Left lung (tissue), 14 donors: ENCODE measurements at places on chromosomes 11 and 22. TPM values are rescaled to one million over a fixed set of nuclear protein-coding genes. Genes with fewer than 3 reads are reported as not detected.

GRCh38 chr22:50002791-50003190 lies 9.8 kb downstream of the IL17REL start:
- DNase-seq = no peak

DNA sequence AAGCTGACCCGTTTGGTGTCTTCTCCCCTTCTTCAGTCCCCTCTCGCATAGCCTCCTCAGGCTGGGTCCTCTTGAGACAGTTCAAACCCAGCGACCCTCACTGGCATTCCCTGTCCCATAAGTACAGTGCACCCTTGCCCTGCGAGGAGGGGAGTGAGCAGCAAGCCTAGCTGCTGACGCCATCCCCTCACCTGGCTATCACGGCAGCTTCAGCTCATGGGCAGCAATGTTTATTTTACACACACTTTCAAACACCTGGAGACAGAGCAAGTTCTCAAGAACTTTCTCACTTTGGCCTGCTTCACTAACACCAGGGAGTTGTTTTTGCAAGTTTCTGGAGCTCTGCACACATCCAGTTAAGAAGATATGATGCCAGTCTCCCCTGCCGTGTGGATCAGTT lies 189.6 kb upstream of the E2F8 start:
- DNase-seq = no peak

GRCh38 chr11:66032957-66033735 lies 6.9 kb upstream of the CATSPER1 start:
- no peak for DNase-seq

GRCh38 chr22:23088199-23088604 lies 17.9 kb downstream of the GNAZ start:
- DNase-seq = no peak

DNA sequence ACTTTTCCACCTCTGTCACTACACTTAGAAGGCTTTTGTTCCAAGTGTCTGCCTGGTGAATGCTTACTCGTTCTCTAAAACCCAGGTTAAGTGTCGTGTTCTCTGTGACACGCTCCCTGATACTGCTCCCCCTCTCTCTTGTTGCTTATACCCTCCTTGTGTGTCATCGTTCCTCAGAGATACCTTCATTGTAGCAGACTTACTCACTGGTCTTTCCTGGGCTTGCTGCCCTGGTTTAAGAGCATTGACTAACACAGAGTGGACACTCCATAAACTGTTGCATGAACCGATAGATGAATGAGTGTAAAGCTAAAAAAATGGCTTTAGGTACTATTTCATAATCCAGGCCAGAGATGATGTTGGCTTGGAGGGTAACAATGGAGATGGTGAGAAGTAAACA lies 171.3 kb downstream of the GRIK4 start:
- DNase-seq = no peak

- DNase-seq = no peak
These were observed 552.8 kb upstream of the LRRC4C start for GRCh38 chr11:42012271-42012670.

DNA sequence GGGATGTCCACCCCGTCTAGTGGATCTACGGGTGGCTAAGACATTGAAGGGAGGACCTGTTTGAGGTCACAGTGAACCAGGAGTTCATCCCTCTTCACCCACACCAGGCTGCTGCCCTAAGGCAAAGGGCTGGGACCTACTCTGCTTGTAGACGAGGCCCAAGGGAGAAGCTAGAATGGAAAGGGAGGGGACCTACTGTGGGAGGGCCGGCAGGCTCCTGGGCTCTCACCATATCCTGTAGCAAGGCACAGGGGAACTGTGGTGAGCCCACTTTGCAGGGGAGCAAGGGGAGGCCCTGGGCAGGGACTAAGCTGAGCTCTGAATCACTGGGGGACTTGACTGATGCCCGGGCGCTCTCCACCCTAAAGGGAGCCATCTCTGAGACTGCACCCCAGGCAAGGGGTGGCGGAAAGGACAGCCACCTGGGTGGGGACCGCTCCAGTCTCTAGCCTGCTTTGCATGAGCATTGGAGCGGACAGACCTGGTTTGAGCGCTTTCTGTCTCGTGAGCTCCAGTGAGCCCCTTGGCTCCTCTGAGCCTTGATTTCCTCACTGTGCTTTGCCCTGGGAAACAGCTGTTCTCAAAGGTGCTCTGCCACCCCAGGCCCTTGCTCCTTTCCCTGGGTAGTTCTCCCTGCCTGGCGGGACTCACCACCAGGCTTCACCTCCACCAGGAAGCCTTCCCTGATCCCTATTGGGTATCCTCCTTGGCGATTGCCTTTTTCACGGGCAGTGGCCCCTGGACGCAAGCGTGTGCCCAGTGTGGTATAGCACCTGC lies 24.2 kb downstream of the PARVG start:
- DNase-seq = no peak

DNA sequence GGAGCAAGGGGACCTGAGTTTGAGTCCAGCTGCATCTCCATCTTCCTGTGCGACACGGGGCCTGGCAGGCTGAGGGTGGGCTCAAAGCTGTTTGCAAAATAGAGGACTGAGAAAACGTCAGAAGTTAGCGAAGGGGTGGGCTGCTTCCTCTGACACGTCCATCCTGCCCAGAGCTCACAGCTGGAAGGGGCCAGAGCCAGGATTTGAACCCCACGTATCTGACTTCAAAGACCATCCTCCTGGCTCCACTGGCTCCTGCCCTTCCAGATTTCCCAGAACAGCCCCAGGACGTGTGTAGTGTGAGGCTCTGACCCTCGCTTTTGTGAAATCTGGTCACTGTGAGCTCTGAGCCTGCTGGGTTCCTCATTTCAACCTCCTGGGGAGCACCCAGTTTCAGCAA lies 56.3 kb downstream of the CD82 start:
- DNase-seq = no peak

DNA sequence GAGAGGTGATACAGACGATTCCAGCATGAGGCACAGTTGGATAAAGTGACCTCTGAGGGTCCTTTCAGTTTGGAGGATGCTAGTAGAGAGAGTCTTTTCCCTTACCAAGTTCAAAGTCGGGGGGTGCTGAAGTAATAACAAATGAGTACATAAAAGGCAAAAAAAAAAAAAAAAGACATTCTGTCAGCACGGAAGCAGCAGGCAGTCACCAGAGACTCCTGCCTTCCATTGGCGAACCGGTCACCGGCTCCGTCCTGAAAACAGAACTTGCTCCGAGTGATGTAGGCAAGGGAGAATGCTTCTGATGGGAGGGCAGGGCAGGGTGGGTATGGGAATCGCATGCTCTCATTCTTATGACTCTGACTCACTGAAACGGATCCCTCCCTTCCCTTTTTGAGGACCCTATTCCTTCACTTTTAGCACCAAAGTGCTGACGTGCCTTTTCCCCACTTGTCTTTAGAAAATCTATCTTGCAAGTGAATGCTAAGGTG lies 65.9 kb downstream of the PRR5L start:
- DNase-seq = no peak

- no peak for DNase-seq
These were observed 13.7 kb upstream of the CSNK2A3 start for GRCh38 chr11:11366793-11367192.

DNA sequence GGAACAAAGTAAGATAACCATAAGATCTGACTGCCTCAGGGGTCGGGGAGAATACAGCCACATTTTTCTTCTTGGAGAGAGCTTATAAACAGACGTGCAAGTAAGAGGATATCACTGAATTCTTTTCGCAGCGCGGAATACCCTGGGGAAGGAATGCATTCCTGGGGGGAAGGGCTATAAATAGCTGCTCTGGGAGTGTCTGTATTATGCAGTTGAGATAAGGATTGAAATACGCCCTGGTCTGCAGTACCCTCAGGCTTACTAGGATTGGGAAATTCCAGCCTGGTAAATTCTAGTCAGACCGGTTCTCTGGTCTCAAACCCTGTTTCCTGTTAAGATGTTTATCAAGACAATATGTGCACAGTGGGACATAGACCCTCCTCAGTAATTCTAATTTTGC lies 1491.7 kb upstream of the RAG2 start:
- DNase-seq = no peak

- no peak for DNase-seq
These were observed 276.2 kb downstream of the C11orf87 start for GRCh38 chr11:109698237-109698636.

GRCh38 chr11:3905080-3905953 lies 49.9 kb downstream of the STIM1 start:
- DNase-seq = no peak

DNA sequence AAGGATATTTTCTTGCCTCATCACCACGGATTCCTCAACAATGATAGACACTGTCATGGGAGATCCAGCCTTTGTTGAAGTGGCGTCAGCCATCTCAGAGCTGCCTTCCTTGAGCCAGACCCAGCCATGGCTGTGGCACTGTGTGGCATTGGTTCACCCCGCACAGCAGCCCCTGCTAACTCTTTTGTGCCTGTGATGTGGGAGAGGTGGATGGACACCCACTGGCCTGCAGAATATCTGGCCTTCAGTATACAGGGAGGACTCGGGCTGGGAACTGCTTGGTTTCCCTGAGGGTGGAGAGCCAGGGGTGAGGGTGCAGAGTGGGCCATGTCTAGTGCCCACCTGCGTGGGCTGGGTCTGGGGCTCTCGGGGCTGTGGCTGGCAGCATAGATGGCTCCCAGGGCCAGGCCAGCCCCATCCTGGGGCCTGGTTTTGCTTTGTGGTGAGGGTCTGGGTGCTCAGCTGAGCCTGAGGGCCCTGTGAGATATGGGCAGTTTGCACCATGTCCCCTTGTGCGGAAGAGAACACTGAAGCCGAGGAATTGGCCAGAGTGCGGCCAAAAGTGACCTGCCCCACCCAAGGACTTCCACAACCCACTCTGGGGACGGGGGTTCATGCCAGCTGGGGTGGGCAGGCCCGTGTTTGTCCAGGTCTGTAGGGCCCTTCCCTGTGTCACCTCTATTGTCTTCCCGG lies 6.1 kb downstream of the CLDN5 start:
- no peak for DNase-seq

DNA sequence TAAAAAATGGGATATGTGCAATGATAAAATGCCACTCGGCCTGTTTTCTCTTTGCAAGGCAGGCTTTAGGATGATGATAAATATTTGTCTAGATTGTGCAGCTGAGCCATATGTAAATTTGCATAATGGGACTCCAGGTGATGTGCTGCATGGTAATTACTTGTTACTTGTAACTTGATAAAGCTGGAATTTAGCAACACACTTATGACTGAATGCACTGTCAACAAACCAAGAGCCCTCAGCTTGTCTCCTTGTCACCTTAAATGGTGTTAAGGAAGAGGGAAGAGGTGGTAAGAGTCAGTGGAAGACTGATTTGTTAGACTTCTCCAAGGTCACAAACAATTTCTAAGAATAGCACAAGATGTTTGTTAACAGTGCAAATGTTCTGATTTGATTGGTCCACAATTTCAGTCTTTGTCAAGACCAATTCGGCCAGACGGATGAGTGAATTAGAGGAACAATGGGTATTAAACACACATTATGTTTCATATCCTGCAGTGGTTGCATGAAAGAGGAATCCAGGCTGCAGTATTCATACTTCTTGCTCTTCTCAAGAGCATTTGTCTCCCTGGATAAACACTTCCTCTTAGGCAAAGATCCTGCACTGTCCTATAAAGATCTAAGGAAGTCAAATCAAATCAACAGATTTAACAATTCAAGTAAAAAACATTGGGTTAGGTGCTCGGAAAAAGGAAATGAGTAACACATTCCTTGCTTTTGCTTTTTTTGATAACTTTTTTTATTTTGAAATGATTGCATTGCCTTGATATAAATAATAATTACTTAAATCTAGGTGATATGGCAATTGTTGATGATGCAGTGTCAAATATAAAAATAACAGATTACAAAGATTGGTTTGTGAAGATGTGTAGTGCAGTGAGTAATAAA lies 448.3 kb upstream of the DDI1 start:
- no peak for DNase-seq

GRCh38 chr11:59179121-59179520 lies 7.2 kb downstream of the DTX4 start:
- no peak for DNase-seq

DNA sequence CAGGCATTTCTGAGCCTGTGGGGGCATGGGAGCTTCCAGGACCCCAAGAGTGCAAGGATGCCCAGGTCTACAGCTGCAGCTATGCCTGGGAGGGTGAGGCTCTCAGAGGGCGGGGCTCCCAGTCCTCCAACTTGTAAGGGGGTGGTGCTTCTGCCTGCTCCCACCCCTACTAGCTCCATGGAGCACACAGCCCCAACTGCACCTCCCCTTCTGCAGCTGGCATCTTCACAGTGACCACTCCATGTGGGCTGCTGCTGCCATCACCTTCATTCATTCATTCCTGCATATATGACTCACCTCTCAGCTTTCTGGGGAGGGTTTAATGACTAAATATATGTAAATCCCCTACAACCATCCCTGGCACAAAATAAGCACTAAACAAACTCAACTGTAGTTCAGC lies 43.8 kb downstream of the CHST1 start:
- DNase-seq = no peak

DNA sequence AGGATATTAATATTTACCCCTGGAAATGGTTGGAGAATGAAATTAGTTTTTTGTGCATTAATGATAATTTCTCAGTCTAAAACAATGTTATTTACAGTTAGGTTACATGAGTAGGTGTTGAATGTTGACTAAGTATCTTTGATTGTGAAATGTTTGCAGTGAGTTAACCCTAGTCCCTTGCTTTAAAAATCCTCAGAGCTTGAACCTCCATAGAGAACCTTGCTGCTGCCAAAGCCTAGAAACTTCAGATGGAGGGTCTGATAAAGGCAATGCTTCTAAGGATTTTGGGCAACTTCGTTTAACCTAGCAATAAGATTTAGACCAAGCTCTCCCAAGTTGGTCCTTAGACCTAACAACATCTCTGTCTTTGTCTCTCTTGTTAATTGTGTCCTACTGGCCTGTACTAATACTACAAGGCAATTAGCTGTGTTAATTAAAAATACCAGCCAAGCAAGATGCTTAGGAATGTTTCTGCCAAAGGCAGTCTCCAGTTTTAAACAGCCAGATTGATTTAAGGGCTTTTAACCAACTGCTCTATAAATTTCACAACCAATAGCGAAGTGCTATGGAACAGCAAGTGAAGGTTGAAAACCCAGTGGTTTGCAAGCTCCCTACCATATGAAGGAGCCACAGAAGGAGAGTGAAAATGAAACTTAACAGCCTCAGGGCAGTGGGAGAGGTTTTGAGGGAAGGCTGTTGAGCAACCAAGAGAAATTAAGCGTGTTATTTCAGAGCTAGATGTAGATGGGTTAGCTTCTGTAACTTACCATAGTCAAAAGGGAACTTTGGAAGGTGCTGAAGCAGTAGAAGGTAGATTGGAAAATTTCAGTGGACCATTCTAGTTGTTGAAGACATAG lies 295.9 kb upstream of the ANO5 start:
- DNase-seq = no peak

The POGLUT3 gene
- 60.0 TPM for polyA plus RNA-seq

The OR10D3 gene
- polyA plus RNA-seq = not detected

The GGTLC2 gene
- 0.46 TPM for polyA plus RNA-seq
